ENCODE measurements at places on chromosomes 4 and X.

DNA sequence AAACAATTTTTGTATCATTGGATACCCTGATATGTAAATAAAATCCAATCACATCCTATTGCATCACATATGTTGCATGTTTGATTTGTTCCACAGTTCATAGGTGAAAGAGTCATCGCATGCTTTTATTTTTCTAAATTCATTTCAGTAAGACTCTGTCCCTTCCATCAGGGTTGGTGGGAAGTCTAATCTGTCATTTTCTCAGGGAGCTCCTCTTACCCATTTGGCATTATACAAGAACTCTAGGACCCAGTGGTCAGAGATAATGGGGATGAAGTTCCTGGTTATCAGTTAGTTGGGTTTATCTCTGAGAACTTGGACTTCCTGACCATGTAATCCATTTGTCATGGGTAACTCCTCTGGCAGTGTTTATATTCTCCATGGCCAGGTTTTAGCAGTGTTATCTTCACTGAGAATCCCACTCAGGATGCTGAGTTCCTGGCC lies 227.1 kb upstream of the JADE1 start:
- peak; percentile 43 for DNase-seq

GRCh38 chrX:105220636-105221035 lies at the start of gene TEX13A:
TSS of gene TEX13A (minus strand) at chrX:105220694. CDS start at chrX:105220397, 297 bp downstream.
- DNase-seq = no peak

DNA sequence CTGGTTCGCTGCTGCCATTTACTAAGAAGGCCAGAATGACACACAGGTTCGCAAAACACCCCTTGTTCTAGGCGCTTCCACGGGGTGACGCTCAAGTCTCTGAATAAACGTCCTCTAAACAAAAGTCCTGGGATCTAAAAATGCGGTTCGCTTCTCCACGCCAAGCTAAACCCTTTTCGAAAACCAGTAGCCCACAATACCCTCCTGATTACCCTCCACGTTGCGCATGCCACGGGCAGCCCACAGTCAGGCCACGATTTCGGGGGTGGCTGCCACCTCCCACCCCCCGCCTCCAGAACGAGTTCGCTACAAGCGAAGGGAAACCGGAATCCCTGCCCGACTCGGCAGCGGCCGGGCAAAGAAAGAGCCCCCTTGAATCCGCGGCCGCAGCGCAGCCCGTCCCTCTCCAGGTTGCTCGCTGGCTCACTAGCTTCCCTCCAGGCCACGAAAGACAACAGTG lies 423 bp downstream of the RPL39 start:
- DNase-seq = peak; percentile 74

DNA sequence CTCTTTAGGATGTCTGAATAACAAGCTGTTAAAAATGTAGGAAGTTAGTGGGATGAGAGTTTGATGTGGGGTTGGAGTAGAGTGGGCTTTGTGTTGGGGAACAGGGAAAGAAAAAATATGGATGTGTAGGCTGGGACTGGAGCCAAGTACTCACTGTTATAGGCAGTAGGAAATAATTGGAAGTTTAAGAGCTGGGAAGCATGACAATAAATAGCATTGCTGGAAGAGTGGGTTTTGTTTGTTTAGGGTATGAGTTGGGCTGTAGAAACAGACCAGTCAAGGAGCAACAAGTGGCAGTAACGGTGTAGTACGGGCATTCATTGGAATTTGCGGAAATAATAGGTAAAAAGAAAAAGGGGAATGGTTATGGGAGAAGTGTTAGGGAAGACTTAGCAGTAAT lies 81.6 kb downstream of the KDM6A start:
- no peak for DNase-seq

Data from erythroblast (primary cell).